Epithelial cell of alveolus of lung (primary cell): ENCODE measurements at places on chromosomes 2 and 18. TPM values are rescaled to one million over a fixed set of nuclear protein-coding genes. Genes with fewer than 3 reads are reported as not detected.

TUBA3E gene
- not detected in 2 replicates for total RNA-seq

ANKRD30BL gene
- total RNA-seq: not detected in 2 replicates

ABCG5 gene
- not detected in 2 replicates for total RNA-seq

PTPRM gene
- 22.2 and 28.8 TPM in 2 replicates for total RNA-seq

KATNAL2 gene
- total RNA-seq: 0.65 and 1.1 TPM in 2 replicates

CCBE1 gene
- 34.5 and 38.1 TPM in 2 replicates for total RNA-seq

RAB17 gene
- total RNA-seq: not detected in 2 replicates

SNRPD1 gene
- 9.9 and 20.0 TPM in 2 replicates for total RNA-seq

TMEM185B gene
- 23.2 and 25.7 TPM in 2 replicates for total RNA-seq

CETN1 gene
- not detected in 2 replicates for total RNA-seq

NLRC4 gene
- not detected in 2 replicates for total RNA-seq

SCN9A gene
- total RNA-seq: 1.0 and 15.6 TPM in 2 replicates

CPO gene
- not detected in 2 replicates for total RNA-seq

ALLC gene
- not detected in 2 replicates for total RNA-seq

IL36B gene
- total RNA-seq: not detected in 2 replicates

MEIS1 gene
- 44.3 and 117 TPM in 2 replicates for total RNA-seq

CCT7 gene
- total RNA-seq: 246 and 405 TPM in 2 replicates

IL18RAP gene
- total RNA-seq: 0.26 and 0.32 TPM in 2 replicates

DUSP11 gene
- total RNA-seq: 29.0 and 30.9 TPM in 2 replicates

CHST9 gene
- not detected in 2 replicates for total RNA-seq

IL1A gene
- total RNA-seq: 0.24 and 14.7 TPM in 2 replicates

ADI1 gene
- 44.1 and 51.8 TPM in 2 replicates for total RNA-seq

PMAIP1 gene
- total RNA-seq: 10.7 and 43.3 TPM in 2 replicates

POTEI gene
- not detected in 2 replicates for total RNA-seq

MSTN gene
- total RNA-seq: not detected in 2 replicates

CDC42EP3 gene
- total RNA-seq: 6.2 and 42.9 TPM in 2 replicates

FABP1 gene
- total RNA-seq: not detected in 2 replicates

SPDYA gene
- total RNA-seq: 0.13 TPM in 1 of 2 replicates, not detected in the other

NT5C1B gene
- total RNA-seq: not detected in 2 replicates

KCNG2 gene
- 4.7 and 18.8 TPM in 2 replicates for total RNA-seq

UGT1A8 gene
- total RNA-seq: not detected in 2 replicates

MAP2 gene
- 4.6 and 6.2 TPM in 2 replicates for total RNA-seq

CWC22 gene
- total RNA-seq: 10.7 and 13.4 TPM in 2 replicates

SOX11 gene
- total RNA-seq: 9.6 and 21.8 TPM in 2 replicates

G6PC2 gene
- total RNA-seq: not detected in 2 replicates

GKN2 gene
- total RNA-seq: not detected in 2 replicates

FNDC4 gene
- total RNA-seq: 10.4 and 20.9 TPM in 2 replicates

LYPD6B gene
- 0.13 and 0.24 TPM in 2 replicates for total RNA-seq

RETREG2 gene
- 43.0 and 46.3 TPM in 2 replicates for total RNA-seq
